ENCODE measurements at places on chromosomes 5 and 9. TPM values are rescaled to one million over a fixed set of nuclear protein-coding genes. Genes with fewer than 3 reads are reported as not detected.

The CCL28 gene
- 0.31 TPM for total RNA-seq

The ADGRD2 gene
- not detected for total RNA-seq

The SVEP1 gene
- total RNA-seq: 1.9 TPM

The TPM2 gene
- 633 TPM for total RNA-seq

The INSL6 gene
- total RNA-seq: not detected

The FBXL7 gene
- total RNA-seq: 1.6 TPM

The MAMDC2 gene
- 0.20 TPM for total RNA-seq

The MSX2 gene
- total RNA-seq: 6.7 TPM

The FOXD4 gene
- 0.58 TPM for total RNA-seq

The PDE6A gene
- total RNA-seq: 0.15 TPM
